ENCODE measurements at places on chromosomes 6 and 20.
A peak's percentile ranks its signal among the peaks of the same experiment; 100 is the strongest.

DNA sequence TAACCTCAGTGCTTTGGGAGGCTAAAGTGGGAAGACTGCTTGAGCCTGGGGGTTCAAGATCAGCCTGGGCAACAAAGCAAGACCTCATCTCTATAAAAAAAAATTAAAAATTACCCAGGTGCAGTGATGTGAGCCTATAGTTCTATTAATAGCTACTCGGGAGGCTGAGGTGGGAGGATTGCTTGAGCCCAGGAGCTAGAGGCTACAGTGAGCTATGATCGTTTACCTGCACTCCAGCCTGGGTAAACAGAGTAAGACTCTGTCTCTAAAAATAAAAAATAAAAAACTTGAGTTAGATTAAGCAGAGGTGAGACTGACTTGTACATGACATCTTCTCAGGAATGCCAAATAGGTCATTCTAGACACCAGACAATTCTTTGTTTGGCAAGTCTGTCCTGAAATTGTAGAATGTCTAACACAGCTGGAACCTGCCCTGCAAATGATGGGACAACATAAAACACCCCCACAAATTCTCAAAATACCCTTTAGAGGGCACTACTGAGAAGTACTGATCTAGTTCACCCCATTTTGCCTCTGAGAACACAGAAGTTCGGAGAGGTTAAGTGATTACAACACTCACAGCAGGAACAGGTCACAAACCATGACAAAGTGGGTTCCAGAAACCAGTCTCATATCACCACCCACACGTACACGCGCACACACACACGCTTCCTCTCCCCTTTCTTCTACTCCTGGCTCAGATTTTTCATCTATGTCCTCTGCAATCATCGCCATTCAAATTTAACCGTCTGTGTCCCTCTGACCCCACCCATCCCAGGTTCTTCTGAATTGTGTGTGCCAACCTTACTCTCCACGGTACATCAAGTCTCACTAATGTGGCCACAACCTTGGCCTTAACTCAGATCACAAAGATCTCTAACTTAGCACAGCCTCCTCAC is 38.3 kb downstream of the ARHGAP18 start:
- DNase-seq: peak; percentile 57

- peak; percentile 89 for DNase-seq
These were observed 608.4 kb downstream of the EPHA7 start for GRCh38 chr6:92810913-92811312.

DNA sequence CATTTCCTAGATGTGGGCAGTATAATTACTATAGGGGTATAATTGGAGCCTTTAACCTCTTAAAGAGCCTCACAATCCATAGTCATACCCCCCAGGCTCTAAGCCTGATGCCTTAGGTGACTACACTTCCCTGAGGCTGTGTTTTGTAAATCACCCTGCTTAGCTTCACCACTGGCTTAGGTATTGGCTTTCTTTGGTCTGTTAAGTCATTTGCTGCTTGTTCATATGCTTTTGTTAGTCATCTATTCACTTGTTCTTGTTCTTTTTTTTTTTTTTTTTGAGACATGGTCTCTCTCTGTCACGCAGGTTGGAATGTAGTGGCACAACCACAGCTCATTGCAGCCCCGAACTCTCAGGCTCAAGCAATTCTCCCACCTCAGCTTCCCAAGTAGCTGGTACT is 26.7 kb downstream of the KAT14 start:
- DNase-seq: no peak

DNA sequence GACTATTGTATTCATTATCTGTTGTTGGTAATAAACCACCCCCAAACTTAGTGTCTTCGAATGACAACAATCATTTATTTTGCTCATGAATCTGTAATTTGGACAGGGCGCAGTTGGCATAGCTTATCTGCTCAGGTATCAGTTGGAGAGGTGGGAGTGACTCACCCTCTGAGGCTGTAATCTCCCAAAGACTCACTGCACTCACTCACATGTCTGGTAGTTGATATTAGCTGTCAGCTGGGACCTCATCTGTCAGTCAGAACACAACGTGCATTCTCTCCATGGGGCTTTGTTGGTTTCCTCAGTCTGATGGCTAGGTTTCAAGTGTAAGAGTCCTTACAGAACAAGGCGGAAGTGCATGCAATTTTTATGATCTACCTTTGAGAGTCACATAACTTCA is 219.0 kb upstream of the PRND start:
- no peak for DNase-seq

GRCh38 chr20:57890202-57890800 is 180.5 kb upstream of the PMEPA1 start:
- no peak for DNase-seq

GRCh38 chr6:15946701-15947385 is 182.0 kb upstream of the MYLIP start:
- no peak for DNase-seq

DNA sequence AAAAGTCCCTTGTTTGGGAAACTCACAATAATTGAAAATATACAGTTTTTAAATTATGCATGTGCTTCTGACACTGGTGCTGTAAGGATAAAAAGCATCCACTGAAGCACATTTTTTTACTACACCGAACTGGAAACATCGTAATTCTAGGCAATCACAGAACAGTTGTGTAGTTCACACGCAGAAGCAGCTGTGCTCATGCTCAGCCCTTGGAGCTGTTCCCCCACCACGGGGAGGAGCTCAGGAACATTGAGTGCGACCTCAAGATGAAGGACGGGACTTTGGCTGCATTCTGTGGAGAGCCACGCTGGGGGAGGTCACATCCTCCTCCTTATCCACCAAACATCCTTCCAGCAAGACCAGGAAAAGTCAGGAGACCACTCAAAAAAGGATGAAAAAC is 466.3 kb upstream of the CDH4 start:
- no peak for DNase-seq

DNA sequence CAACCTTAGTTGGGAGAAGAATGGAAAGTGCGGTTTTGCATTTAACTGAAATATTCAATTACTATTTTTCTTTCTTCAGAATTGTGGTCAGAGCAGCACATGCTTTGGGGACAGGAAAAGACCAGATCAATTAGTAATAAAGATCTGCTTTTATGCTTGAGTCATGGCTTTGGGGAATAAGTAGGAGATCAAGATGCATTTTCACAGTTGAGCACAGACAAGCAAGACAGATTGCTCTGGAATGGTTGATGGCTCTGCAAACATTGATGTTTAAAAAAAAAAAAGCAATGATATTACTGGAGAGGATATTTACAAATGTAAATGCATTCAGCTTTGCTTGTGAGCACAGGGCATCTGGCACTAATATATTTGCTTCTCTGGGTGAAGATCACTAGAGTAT is 224.4 kb upstream of the SASH1 start:
- no peak for DNase-seq

- no peak for DNase-seq
These were observed 117.4 kb upstream of the GRIK2 start for GRCh38 chr6:101276066-101276465.

DNA sequence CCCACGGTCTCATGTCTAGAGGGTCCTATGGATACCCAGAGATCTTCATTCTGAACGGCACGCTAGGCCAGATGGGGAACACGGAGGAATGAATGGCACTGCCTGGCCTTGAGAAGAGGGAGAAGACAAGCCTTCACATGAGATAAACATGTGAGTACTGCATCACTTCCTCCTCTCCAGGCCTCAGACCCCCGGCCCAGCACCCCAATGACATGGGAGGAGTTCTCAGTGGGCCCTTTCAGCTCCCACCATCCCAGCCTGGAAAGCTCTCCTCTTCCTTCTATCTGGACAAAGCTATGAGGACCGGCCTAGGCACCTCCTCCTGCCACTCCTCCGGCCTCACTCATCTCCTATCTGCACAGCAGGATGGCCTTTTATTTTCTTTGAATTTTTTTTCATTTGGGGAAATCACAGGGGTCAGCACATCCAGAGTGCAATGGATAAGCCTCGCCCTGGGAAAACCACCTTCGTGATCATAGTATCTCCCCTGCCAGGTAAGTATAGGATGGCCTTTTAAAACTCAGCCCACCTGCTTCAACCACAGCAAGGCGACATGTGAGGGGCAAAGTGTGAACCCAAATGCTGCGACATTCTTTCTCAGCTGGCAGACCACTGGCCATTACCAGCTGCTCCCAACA is 39.2 kb upstream of the CDKN1A start:
- no peak for DNase-seq

GRCh38 chr20:62622877-62623487 is 19.3 kb upstream of the SLCO4A1 start:
- no peak for DNase-seq

- no peak for DNase-seq
These were observed 37.2 kb downstream of the SYNJ2 start for GRCh38 chr6:158018851-158019361.

DNA sequence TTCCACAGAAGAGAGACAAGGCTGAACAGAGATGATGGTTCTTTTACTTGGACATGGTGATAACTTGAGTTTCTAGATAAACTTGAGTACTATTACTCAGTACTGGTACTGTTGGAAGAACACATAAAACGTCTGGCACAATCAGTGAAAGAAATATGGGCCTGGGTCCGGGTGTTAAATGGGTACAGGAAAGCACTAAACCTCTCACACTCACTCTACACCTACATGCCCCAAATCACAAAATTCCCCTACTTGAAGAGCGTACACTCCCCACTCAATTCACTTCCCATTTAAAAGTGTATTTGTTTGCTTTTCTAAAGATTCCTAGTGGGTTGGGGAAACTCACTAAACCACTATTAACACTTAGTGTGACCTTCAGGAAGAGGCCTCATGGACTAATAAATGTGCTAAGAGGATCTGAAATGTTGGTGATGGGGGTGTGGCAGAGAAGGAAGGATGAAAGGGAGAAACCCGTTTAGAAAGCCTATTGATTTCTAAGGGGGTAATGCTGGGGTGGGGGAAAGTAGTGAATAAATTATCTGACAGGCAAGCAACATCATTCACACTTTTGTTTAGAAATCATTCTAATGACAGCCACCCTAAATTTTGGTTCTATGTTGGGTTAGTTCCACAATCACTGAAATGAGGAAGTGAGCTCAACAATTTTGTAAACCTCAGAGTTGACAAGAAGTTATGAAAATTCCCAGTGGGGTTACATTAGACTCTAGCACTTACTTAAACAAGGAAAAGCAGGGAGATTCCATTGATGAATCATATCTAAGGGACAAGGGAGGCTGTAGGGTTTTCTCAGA is 222.6 kb upstream of the MARCKS start:
- peak; percentile 51 for DNase-seq

Measured in NAMALWA (cell line).